ENCODE measurements at places on chromosomes 13 and 19.

- no peak for DNase-seq
Observed at GRCh38 chr13:106756446-106756845, 188.5 kb upstream of the ARGLU1 start.

DNA sequence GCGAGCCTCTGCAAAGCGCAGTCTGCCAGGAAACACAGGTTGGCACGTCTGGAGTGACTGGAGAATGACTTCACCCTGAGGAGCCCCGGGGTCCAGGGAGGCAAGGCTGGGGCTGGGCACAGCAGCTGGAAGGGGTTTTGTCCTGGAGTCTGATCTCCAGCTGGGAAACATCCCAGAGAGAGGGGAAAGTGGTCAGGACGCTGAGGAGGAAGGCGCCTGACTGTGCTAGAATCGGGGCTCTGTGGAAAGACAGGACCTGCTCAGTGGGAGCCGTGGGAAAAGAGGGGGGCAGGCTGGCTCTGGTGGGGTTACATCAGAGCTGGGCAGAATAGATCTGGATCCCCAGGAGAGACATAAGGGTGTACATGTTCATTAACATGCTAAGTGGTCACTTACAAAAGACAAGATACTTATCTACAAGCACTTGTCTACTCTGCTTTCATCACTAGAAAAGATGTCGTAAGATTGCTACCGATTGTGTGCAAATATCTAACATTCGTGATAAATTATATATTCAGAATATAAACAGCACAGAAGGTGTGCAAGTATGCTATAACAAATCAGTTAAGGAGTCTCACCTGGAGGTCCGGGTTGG lies 106.6 kb downstream of the COL4A1 start:
- no peak for DNase-seq

- no peak for DNase-seq
Observed at GRCh38 chr13:85828094-85828684, 29.0 kb upstream of the SLITRK6 start.

- no peak for DNase-seq
Observed at GRCh38 chr13:111370570-111371535, 50.4 kb downstream of the TEX29 start.

Data from activated CD4-positive, alpha-beta T cell treated with anti-CD3 and anti-CD28 coated beads, Interleukin-2, amount 10 ng/mL, durations not matched to agents 7 days and 5 days (primary cell).